ENCODE measurements at places on chromosomes 5 and 9. TPM values are rescaled to one million over a fixed set of nuclear protein-coding genes. Genes with fewer than 3 reads are reported as not detected.

Gene EPB41L4A
- total RNA-seq = 22.2 TPM

DNA sequence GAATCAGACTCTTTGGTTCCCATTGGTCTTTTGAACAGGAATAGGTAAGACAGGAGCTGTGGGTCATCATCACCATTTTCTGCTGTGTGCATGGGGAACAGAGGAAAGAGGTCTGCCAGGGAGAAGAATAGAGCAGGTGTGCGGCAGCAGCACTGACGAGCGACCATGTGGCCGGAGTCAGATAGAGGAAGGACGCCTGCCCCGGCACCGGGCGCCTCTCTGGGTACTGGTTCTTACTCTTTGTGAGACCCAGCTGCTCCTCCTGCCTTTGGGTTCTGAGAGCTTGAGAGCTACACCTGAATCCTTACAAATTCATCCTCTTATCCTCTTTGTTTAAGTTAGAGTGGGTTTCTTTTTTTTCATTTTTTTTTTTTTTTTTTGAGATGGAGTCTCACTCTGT is 90.8 kb downstream of the NDFIP1 start:
- no peak for DNase-seq

- no peak for DNase-seq
Measured at GRCh38 chr5:14158890-14159666, 15.9 kb downstream of the TRIO start.

Gene ZNF366
- 10.5 TPM for total RNA-seq

DNA sequence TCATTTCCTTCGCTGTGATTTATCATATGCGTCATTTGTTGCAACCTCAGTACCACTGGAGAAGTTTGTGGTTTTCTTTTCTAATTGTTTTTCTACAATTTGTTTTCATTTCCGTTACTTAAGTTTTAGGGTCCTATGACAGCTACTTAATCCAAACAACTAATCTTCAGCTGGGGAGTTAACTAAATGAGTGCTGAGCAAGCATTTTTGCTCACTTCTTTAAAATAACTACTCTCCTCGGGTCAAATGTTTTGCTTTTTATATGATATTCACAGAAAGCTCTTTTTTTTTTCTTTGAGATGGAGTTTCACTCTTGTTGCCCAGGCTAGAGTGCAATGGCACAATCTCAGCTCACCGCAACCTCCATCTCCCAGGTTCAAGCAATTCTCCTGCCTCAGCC is 14.6 kb upstream of the ICE1 start:
- DNase-seq = no peak

Gene SH2D3C
- total RNA-seq = 12.3 TPM

- DNase-seq = no peak
Measured at GRCh38 chr9:124779368-124780059, 2.6 kb downstream of the OLFML2A start.

Gene TBC1D2
- total RNA-seq = 3.5 TPM

DNA sequence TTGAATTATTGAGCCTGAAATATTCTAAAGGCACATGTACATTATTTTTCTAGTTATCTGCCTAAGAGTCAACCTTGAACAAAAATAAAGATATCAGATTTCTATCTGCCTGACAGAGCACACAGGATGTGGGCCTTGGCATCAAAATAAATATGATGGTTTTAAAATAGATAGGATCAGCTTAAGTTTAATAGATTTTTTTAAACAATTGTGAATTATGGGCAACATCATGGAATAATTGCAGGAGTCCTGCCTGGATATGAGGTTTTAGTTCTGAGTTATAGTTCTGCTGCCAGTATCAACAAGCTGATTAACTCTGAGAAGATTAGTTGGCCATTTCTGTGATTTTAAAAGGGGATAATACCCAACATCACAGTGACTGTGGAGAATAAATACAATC is 107.0 kb upstream of the PCA3 start:
- no peak for DNase-seq

DNA sequence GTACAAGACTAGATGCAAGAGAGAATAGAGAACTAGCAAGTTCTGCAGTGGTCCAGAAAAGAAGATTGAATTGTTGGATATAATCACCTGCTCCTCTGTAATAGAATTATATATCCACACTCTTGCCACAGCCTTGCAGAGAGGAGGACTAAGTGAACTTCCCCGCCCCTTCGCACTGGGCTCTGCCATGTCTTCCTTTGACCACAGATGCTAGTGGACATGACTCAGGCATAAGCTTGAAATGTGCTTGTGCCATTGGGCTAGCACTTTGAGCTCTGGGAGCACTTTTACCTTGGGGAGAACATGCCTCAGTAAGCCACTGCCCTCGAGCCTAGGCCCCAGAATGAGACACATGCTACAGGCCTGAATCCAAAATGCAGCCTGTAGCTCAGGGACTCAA is 113.5 kb upstream of the RASA1 start:
- DNase-seq = no peak

- DNase-seq = no peak
Measured at GRCh38 chr9:115625251-115625650, 507.3 kb upstream of the TNC start.

Gene IFNK
- not detected for total RNA-seq

GRCh38 chr9:126205265-126205664 is 121.4 kb upstream of the MVB12B start:
- DNase-seq = no peak

All from heart right ventricle (tissue), 16 donors.